ENCODE measurements at places on chromosomes 5 and 9. TPM values are rescaled to one million over a fixed set of nuclear protein-coding genes. Genes with fewer than 3 reads are reported as not detected.
A peak's percentile ranks its signal among the peaks of the same experiment; 100 is the strongest.

The PDLIM4 gene
- 249 TPM for total RNA-seq

The CDC20B gene
- total RNA-seq: not detected

The SURF2 gene
- total RNA-seq: 32.3 TPM

The PCDHGC5 gene
- total RNA-seq: 0.17 TPM

The FAM221B gene
- total RNA-seq: not detected

The NKD2 gene
- total RNA-seq: 0.10 TPM

The SEMA4D gene
- 6.9 TPM for total RNA-seq

The ARID3C gene
- not detected for total RNA-seq

The CD74 gene
- total RNA-seq: 25.4 TPM

DNA sequence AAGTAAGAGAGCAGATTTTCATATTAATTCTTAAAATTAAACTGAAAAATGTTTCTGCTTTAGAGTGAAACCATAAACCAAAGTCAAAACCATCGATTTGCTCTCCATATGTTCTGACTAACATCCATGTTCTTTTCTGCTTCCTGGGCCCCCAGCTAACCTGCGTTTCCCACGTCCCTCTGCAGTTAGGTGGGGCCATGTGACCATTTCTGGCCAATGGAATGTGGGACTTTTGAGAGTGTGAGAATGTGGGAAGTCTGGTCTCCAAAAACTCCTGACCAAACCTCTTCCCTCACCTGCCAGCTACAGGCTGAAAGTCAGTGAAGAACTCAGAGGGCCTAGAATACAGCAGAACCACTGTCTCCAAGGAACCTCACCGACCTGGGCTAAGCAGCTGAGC is 44.9 kb downstream of the ANKH start:
- no peak for DNase-seq

DNA sequence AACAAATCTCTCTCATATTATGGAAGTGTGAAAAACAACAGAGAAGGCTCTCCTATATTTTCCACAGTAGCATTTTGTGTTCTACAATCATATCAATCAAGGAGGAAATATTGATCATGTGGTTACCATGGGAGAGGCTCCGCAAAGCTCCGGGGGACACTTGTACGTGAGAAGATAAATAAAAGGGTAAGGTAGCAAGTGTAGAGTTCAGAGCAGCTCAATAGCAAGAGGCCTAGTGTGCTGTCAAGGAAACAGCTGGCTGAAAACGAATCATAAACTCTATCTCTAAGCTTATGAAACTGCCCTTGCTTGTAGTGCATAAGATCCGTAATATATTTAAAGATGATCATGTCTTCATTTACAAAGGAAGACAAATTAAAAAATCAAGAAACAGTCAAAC is 57.5 kb downstream of the CDH18 start:
- no peak for DNase-seq

GRCh38 chr9:88927510-88927909 is 63.8 kb upstream of the S1PR3 start:
- no peak for DNase-seq

GRCh38 chr5:137091472-137091871 is 407.7 kb downstream of the SPOCK1 start:
- peak; percentile 72 for DNase-seq

GRCh38 chr9:77883133-77883532 is 148.5 kb downstream of the GNAQ start:
- no peak for DNase-seq

DNA sequence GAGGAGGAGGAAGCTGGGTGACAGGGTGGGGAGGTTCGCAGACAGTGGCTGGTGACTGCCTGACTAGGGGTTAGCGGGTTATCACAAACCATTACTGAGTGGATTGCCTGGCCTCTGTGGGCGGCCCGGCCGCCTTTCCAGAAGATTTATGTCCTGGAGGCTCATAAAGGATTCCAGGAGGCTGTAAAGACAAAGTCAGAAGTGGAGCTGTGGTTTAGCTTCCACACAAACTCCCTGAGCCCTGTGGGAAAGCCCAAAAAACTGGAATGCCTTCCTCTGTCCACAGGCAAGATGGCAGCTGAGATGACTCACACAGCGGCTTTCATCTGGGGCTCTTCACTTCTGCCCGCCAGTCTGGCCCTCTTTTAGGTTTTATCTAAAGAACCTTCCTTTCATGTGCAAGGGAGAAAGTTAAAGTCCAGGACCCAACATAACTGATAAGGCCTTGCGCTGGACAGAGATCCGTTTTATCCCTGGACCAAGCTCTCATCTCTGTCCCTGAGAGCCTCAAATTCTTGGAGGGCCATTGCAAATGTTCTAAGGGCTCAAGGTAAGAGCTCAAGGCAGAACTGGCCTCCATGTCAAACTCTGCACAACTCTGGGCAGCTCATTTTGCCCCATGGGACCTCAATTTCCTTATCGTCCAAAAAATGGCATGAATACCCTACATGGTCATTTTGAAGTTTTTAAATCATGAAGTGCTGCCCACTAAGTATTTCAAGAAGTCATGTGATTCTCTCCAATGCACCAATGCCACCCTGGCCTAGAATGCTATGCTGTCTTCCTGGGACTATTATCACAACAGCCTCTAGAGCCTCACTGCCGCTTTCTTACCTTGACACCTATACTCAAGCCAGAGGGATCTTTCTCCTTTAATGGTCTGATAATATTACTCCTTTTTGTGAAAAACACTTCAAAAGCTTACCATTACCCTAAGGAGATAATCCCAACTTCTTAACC is 249.4 kb upstream of the TRIM32 start:
- DNase-seq: no peak

DNA sequence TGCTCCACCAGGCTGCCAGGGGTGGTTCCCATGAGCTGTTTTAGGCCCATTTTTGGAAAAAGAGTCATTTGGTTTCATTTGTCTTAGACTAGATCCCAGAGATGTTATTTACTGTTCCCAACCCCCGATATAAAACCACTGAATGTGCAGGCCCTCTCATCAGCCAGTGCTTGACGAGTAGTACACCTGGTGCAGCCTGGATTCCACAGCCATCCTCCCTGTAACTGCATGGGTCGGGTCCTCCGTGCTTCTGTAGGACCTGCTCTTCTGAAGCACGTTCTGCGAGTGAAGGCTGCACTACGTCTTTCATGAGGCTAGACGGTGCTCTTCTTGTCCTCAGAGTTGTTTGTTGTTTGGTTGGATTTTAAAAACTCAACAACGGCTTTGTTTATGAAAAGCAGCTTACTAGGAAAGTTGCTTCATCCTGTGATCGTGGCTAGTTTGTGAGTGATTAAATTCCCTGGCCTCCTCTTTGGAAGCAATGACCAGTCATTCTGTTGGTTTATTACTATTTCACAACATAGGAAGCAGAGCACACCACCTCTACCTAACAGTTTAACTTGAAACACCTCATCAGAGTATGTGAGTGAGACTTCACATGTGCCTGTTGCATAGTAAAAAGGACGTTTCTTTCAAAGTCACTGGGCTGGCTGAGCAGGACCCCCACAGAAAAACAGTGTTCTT is 135.2 kb downstream of the AOPEP start:
- peak; percentile 97 for DNase-seq

DNA sequence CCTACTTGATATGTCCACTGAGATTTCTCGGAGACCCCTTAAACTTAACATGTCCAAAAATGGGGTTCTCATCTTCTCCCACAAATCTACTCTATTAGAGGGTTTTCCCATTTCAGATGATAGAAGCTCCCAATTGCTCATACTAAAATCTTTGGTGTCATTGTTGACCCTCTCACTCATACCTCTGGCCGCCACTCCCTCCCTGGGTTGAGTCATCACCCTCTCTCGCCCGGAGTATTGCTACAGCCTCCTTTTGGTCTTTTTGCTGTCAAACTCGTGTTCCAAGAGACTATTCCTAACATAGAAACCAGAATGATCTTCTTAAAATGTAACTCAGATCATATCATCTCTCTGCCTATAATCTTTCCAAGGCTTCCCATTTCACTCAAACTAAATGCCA is 91.0 kb upstream of the GNAQ start:
- no peak for DNase-seq

- DNase-seq: peak; percentile 78
These were observed 247.7 kb downstream of the ENC1 start for GRCh38 chr5:74392711-74393351.

DNA sequence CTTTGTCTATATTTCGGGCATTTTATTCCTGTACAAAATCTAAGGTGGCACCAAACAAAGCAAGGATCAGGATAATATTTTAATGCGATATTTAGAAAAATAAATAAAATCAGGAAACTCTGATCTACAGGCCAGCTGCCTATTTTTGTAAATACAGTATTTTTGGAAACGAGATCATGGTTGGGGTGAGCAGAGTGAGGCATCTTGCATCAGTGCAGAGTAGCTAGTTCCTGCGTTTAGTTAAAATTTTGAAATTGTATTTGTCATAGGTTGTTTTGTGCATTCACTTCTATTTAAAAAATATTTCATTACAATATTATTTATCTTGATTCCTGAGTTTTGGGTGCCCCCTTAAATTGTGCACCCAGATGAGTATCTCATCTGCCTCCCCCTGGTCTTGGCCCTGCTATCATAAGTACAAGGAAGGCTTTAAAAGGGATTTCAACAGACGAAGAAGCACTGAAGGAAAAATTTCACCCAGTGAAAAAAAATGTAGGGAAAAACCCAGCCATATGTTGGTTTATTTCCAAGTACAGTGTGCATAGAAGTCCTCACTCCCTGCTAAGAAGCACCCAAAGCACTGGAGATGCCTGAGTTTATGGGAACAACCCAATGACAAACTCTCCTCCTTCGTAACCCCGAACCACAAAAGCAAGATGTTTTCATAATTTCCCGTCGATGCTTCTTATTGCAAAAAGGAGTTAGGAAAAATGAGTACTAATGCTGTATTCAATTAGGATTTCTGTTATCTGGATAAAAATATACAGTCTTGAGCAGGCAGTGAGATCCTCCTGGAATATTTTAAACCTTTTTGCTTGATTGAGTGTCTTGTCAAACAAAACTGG is 304.7 kb upstream of the CLINT1 start:
- DNase-seq: no peak

GRCh38 chr5:112757468-112758208 is 20.0 kb downstream of the APC start:
- peak; percentile 78 for DNase-seq

GRCh38 chr9:13032585-13032984 is 246.9 kb downstream of the MPDZ start:
- no peak for DNase-seq

DNA sequence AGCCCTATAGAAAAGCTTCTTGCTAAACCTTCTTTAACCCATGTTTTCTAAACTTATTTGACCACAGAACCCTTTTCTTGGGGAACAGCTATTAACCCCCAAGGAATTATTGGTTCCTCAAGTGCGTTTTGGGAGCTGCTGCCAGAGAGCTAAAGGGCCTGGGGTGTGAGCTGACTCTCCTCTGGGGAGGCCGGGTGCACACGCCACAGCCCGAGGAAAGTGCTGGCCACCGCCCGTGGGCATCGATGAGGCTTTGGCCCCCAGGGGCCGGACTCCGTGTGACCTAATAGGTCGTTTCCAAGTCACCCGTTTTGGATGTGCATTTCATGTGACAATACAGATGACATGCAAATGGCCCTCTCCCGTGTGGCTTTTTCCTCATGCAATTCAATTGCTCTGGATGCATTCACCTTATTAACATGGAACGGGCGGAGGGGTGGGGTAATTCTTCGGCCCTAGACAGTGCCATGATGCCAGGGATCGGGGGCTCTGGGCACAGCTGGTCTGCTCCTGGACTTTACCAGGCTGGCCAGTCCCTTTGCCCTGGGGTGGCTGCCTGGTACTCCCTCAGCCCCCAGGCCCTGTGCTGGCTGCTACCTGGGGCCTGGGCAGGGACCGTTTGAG is 19.5 kb downstream of the PLPP7 start:
- no peak for DNase-seq

DNA sequence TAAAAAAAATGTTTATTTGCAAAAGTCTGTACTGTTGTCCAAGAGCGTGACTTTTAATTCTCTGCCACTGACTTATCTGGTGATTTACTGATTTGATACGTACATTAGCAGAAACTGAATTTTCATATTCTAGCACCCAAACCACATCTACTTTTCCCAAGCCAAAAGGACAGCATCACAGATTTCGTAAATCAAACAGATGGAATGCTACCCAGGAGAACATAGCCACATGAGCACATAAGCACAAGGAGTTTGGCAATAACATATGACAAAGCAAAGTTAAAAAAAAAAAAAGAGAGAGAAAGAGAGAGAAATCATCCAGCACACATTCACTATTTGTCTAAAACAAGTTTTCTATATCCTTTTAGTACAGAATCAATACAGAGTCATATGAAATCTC is 83.7 kb downstream of the HINT1 start:
- DNase-seq: no peak

DNA sequence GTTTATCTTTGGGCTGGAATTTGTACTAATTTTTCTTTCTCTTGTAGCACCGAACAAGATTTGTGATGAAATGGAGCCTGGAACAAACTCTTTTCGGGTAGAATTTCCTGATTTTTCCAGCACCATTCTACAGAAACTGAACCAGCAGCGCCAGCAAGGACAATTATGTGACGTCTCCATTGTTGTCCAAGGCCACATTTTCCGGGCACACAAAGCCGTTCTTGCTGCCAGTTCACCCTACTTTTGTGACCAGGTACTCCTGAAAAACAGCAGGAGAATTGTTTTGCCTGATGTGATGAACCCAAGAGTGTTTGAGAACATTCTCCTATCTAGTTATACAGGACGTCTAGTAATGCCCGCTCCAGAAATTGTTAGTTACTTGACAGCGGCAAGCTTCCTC is 27.6 kb downstream of the ZBTB43 start:
- no peak for DNase-seq

DNA sequence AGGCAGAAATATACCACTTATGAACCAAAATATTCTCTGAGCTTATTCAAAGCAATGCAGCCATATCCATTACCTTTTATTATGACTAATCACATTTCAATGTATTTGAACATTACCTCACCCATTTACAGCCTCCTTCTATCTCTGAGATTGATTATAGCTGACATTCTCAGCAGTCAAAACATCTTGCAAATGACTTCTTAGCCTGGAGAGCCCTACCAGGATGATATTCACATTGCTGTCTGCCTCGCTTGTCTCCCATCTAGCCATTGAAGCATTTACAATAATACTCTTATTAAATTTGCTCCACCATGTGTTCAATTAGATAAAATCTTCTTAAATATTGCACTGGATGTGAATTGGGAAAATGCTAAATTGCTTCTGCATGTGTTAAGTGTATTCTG is 1879.9 kb upstream of the ACO1 start:
- no peak for DNase-seq

- peak; percentile 13 for DNase-seq
These were observed 50.8 kb downstream of the SAXO1 start for GRCh38 chr9:18982262-18982620.

- DNase-seq: no peak
These were observed 54.5 kb downstream of the MAN2A1 start for GRCh38 chr5:109744261-109744660.

DNA sequence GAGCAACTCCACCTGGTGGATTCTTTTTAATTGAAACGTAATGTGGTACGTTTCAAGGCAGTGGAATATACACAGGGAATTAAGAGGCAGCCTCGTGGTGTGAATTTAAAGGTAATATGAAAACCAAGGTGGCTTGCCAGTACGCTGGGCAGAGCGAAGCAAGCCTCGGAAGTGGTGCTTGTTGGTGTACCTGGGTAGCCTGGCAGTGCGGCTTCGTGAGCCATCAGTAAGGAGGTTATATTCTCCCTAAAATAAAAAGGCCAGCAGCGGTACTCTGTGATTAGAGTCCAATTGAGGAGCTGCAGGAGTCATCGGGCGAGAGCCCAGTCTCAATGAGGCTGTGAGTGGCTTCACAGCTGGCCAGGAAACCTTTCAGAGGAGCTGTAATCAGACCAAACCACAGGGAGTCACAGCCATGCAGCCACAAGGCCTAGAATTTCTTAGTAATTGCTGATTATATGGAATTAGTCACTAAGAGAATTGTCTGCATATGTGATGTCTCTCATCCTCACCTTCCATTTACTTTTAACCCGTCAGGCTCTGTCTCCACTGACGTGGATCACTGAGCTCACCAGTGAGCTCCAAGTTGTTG is 57.7 kb downstream of the DCP2 start:
- peak; percentile 85 for DNase-seq

Data from renal cortical epithelial cell (primary cell).